HT1080 (cell line): ENCODE measurements at places on chromosomes 7 and 10.

GRCh38 chr7:54255242-54255641 lies 286.9 kb upstream of the VSTM2A start:
- DNase-seq = no peak

DNA sequence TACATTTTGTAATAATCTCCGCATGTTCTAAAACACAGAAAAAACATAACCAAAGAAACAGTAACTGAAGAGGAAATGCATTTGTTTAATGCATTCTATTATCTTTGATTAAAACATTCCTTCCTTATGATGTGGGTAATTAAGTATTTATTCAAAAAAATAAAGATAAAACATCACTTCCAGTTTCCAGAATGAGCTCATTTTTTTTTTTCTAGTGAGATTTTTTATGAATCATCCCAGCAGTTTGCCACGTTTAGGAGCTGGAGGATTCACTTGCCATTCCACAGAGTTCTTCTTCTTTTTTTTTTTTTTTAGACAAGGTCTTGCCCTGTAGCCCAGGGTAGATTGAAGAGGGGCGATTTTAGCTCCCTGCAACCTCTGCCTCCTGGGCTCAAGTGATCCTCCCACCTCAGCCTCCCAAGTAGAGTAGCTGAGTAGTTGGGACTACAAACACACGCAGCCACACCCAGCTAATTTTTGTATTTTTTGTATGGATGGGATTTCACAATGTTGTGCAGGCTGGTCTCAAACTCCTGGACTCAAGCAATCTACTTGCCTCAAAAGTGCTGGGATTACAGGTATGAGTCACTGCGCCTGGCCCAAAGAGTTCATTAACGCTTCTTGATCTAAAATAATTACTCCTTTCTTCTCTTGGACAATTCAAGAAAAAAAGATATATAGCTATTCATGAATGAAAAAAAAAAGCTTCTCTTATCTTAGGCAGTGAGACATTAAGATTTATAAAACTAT lies 177.3 kb downstream of the DKK1 start:
- peak; percentile 40 for DNase-seq

DNA sequence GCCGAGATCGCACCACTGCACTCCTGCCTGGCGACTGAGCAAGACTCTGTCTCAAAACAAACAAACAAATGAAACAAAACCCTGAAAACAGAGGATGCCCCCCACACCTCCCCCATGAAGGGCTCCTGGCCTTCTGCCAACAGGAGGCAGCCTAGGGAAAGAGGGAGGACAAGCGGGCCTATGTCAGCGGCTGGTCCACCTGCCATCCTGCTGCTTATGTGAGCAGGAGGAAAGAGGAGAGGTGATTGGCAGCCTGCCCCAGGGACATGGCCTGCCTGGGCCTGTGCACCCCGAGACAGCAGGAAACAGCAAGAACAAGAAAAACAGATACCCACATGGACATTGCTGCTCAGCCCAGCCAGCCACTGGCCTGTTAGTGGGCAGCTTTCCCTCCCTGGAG lies 9.1 kb upstream of the ZNF316 start:
- no peak for DNase-seq

DNA sequence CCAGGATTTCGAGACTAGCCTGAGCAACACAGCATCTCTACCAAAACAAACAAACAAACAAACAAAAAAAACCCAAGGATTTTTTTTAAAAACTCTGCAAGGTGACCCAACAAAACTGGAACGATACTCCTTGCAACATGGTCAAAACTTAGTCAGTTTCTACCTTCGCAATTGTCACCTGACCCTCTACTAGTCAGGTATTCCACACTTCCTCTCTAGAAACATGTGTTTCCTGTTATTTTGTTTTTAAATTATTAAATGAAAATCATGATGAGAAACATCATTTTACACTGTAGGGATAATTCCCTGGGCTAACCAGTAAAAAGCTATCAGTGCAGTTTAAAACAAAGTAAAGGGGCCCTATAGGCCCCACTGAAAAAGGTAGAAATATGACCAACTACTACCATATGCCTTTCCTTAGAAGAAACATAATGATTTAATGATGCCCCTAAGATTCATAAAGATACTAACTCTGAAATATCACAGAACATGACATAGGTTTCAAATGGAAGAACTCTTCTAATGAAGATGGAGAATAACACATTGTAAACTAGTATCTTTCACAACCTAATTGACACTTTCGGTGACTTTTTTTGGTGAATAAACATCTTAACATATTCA lies 8.7 kb downstream of the BRAF start:
- no peak for DNase-seq

DNA sequence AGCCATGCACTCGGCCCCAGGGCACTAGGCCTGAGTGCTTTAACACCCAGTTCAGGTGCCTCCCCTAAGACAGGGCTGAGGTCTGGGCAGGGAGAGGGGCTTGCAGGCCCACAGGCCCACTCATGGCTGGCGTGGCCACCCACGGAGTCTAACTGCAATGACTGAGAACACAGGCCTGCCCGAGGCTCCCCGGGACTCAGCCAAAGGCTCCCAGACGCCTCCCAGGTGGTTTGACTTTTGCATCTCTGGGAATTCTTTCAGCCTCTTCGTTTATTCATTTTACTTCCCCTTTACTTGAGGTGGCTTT lies 37.3 kb downstream of the PTPRN2 start:
- no peak for DNase-seq

DNA sequence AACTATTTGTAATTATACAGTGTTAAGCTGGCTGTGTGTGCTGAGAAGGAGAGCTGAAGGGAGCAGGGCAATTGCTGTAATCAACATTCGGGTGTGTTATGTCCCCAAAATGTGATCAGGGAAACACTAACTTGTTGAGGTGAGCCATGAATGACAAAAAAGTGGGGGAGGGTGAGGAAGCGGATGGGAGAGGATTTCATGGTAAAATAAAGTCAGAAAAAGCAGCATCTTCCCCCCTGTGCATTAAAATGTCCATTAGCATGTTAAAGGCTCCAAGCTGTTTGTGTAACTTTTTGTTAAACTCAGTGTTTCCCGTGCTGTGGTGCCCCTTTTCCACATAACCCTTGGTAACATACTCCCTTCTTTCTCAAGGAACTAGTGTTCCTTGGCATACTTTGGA lies 84.9 kb downstream of the ARID5B start:
- DNase-seq = no peak

DNA sequence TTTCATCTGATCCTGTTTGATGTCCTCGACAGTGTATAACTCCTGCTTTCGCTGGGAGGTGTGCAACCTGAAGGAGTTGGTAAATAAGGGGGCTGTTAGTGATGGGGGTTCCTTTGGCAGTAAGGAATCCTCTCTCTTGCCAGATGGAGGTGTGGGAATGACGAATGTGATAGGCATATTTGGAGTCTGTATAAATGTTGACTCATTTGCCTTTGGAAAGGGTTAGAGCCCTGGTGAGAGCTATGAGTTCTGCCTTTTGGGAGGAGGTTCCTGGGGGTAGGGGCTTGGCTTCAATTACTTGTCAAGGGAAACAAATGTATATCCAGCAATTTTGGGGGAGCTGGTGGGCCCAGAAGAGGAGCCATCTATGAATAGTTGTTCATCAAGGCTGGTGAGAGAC lies 11.4 kb upstream of the CHST3 start:
- peak; percentile 38 for DNase-seq

DNA sequence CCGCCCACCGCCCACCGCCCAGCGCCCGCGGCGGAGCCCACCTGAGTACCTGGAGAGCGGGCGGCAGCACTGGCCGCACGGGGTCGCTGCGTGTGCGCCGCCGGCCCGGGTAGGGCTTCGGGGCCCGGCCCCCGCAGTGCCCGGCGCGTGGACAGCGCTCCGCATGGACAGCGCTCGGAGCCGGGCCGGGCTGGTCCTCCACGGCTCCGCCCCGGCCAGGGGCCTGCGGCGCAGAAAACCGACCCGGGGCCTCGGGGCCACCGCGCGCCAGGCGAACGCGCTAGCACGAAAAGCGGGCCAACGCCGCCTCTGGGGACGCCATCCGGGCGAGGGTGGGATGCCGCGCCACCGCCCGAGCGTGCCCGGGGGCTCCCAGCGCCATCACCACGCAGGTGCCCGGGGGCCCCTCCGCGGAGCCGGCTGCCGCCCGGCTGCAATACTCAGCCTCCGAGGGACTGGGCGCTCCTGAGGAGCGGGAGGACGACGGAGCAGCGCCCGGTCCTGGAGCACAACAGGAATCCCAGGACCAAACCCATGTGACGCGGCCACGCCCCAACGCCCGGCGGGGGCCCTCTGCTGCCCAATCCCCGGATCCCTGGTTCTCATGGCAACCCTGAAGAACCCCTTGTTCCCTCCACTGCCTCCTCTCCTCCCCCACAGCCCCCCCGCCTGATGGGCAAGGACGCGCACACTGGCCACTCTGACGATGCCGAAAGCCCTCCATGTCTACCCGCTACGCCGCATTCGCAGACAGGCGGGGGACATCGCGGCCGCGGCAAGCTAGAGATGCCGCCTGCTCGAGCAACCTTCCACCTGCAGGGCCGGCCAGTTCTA lies at the start of gene GRB10:
TSS of gene GRB10 (minus strand) at position 522 of the 834 bp plus-strand sequence. CDS start 50,574 bp downstream, outside the sequence.
- no peak for DNase-seq

DNA sequence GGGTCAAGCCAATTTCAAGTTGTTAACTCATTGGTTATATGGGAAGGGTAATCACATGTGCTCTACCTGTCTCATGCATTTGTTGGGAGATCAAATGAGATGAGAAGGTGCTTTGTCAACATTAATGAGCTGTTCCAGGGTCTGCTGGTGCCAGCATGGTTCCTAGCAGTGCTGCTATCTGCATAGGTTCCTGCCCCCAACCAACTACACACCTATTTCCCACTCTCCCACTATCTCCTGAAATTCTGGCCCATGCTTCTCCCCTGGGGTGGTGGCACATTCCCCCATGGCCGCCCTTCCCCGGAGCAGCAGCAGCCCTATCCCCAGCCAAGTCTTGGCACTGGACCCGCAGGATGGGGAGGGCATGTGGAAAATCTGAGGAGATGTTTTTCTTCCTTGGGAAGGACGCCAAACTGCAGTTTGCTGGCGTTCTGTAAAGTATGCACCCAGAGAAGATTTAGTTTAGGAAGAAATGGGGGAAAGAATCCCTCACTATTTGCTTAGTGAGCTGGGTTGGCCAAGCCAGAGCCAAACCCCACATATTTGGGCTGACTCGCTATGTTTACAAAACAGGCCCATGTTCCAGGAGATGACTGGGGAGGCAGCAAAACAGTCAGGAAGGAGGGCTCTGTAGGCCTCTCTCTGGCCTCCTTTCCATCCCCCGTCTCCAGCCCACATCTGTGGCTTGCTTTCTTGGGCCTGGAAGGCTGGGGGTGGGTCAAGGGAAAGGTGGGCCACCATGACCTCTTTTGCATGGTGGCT lies 42.5 kb downstream of the PPP1R3C start:
- peak; percentile 84 for DNase-seq

- DNase-seq = no peak
Observed at GRCh38 chr7:111168182-111168581, 77.3 kb downstream of the LRRN3 start.
